ENCODE measurements at places on chromosomes 5 and 9. TPM values are rescaled to one million over a fixed set of nuclear protein-coding genes. Genes with fewer than 3 reads are reported as not detected.

DNA sequence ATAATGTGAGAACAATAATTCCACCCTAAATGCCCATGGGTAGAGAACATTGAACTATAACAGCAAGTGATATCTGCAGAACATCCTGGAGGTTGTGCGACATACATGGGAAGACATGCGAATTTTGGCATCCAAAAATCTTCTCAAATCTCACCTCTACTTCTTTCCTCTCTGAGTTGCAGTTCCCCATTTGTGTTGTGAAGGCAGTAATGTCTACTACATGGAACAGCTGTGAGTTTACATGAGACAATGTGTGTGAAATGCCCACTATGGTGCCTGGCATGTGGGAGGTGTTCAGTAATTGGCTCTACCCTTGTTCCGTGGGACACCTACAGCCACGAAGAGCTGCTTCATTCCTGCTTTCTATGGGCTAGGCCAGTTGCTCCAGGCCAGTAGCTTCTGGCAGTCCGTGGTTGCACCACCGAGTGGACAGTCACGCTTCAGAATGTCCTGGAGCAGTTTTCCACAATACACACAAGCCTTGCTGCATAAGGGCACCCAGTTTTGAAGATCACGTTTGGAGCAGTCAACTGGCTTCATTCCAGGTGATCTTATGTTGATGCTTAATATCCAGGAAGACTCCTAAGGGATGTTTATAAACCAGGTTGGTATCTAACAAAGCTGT lies 297.7 kb downstream of the DEPDC1B start:
- DNase-seq: no peak

DNA sequence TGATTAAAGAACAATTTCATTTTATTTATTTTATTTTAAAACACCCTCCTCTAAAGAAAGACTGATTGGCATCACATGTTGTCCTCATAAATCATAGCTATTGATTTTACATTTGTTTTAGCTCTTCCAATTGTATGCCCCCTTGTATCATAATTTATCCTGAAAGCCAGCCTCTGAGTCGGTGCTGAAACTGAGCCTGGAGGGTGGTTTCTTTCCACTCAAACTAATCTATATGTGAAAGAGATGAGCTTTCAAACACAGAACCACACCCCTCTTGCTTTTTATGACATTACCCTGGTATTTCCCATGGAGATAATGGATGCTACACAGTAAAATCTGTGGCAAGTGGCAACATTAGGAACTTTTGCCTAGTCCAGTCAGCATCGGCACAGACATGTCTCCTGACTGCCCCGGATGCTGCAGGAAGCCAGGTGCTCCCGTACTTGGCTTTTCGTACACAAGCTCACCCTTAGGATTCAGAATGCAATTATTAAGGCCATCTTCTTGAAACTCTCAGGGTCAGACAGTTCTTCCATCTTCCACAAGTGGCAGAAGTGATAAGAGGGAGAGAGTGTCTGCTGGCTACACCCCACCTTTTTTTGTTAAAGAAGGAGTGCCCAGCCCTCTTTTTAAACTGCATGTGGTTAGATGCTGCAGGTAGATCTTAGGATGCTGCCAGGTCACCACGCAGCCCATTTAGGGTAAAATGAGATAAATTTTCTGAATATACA lies 91.1 kb downstream of the SNCAIP start:
- no peak for DNase-seq

- no peak for DNase-seq
Observed at GRCh38 chr5:128197896-128198522, 114.4 kb downstream of the SLC12A2 start.

GRCh38 chr9:4836676-4837075 lies 43.9 kb downstream of the RCL1 start:
- DNase-seq: no peak

GRCh38 chr9:34506623-34507022 lies 16.2 kb downstream of the ENHO start:
- DNase-seq: no peak

The APBA1 gene
- not detected for polyA plus RNA-seq

The SIT1 gene
- polyA plus RNA-seq: 0.27 TPM

The GPX8 gene
- not detected for polyA plus RNA-seq

The RFX3 gene
- polyA plus RNA-seq: 3.2 TPM
